ENCODE measurements at places on chromosomes 13 and 19.
A peak's percentile ranks its signal among the peaks of the same experiment; 100 is the strongest.

GRCh38 chr13:113114511-113115362 lies 7.9 kb upstream of the F10 start:
- DNase-seq, result no peak

GRCh38 chr13:48333976-48334375 lies 30.4 kb downstream of the RB1 start:
- DNase-seq, result no peak

DNA sequence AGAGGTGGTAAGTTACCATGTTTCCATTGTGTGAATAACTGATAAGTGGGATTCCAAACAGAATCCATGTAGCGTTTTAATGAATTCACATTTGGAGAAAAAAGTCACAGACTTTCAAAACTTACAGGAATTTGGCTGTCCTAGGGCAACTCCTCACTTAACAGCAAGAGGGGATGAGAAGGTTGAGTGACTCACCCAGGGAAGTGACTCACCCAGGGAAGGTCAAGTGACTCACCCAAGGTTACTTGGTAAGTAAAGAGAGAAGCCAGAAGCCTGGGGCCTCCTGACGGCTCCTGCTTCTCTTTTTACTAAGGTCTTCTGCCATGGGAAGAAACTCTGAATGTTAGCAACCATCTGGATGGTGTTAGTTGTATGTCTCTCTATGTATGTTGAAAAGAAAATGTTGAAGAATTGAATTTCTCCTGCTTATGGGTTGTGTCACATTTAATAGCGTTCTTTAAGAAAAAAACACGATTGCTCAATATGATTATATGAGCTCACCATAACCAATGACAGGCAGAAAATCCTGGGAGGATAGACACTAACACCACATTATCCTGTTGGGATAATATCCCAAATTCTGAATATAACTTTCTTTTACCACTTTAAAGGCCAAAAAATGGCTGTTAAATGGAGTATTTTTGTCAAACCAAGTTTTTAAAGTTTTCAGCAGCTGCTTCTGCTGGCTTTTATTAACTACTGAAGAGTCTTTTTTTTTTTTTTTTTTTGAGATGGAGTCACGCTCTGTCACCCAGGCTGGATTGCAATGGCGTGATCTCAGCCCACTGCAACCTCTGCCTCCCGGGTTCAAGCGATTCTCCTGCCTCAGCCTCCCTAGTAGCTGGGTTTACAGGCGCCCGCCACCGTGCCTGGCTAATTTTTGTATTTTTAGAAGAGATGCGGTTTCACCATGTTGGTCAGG lies 195.6 kb downstream of the GGACT start:
- DNase-seq, result peak; percentile 54

DNA sequence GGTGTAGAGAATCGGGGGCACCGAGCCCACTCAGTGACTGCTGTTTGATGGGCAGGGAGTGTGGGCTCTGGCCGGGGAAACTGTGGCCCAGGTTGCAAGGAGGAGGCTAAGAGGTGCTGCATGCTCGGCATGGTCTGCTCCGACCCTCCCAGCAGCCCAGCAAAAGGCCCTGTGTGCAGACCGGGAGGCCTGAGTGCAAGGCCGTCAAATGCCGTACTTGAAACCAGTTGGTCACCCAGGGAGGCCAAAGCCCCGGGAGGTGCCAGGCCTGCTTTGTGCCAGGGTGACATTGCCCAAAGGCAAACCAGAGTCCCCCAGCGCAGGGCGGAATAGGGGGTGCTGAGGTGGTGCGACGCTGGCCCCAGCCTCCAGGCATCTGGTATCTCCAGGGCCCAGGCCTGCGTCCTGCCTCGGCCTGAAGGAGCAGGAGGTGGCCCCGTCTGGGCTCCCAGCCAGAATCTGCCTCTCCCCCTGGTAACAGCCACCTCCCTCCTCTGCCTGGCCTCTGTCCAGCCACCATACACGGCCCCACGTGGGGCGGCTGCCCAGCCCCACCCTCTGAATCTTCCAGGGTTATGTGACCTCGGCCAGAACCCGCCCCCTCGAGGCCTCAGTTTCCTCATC lies 4.0 kb downstream of the PIK3R2 start:
- DNase-seq, result no peak

GRCh38 chr19:31340042-31341025 lies 8.9 kb downstream of the TSHZ3 start:
- DNase-seq, result no peak

GRCh38 chr19:41233748-41234240 lies 14.8 kb downstream of the AXL start:
- no peak for DNase-seq

DNA sequence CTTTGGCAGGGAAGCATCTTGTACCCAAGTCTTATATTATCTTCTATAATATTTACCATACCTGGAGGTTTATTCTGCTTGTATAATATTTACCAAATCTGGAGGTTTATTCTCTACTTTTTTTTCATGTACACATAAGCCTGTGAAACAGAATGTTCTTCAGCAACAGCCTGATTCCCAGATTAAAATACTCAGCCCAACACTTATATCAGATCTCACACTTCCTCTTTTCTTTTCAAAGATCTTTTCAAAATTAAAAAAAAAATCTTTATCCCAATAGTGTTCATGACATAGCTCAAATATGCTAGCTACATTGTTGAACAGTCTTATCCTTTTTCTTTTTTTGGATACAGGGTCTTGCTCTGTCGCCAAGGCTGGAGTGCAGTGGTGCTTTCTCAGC lies 300.7 kb downstream of the LMO7 start:
- no peak for DNase-seq

GRCh38 chr19:44808463-44809371 lies at the start of gene BCAM:
TSS of gene BCAM (plus strand) at chr19:44809103. CDS start at chr19:44809125, 22 bp downstream.
- DNase-seq, result peak; percentile 97

All from iPS-NIHi11 (cell line).